ENCODE measurements at places on chromosomes 2 and 18. TPM values are rescaled to one million over a fixed set of nuclear protein-coding genes. Genes with fewer than 3 reads are reported as not detected.
A peak's percentile ranks its signal among the peaks of the same experiment; 100 is the strongest.

DNA sequence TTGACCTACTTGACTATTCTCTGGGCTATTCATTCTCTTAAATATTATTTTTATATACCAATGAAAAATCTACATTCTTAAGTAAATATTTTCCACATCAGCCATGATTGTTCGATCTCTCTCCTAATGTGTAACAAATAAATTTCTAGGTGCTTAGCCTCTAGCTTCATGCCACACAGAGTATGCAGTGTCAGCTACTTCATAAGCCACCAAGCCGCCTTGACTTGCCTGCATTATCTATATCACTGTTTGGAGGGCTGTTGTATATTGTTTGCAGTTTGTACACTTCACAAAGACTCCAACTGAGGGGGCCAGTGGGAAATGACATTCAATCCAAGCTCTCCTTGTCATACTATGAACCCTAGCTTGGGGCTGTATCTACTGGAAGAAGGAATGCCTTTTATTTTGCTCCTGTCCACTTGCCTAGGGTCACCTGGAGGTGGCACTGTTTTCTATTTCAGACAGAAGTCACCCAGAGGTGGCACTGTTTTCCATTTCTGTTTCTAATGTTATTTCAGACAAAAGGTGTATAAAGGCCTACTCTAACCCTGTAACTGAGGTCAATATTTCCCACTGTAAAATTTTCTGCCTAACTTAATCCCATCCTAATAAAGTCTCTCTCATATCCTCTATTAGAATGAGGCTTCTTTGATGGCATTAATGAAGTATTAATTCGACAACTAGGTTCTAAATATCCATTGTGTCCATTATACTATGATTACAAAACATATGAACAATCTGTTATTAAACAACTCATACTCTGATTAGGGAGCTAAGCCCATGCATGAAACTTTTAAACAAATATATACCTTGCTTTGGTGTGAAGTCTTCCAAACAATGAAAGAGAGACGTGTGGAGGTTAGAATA lies 36.4 kb downstream of the COL5A2 start:
- no peaks in the 10 kb centered on the region for H3K4me1 ChIP-seq
- H3K36me3 ChIP-seq: no peaks in the 10 kb centered on the region
- H3K4me3 ChIP-seq: no peak overlapping the region
- H3K27me3 ChIP-seq: no peaks in the 10 kb centered on the region
- peak; percentile 63 for DNase-seq
- no peak overlapping the region for H3K27ac ChIP-seq

- H3K27ac ChIP-seq: no peak overlapping the region
- no peaks in the 10 kb centered on the region for H3K27me3 ChIP-seq
- no peaks in the 10 kb centered on the region for H3K4me1 ChIP-seq
- H3K4me3 ChIP-seq: no peak overlapping the region
- no peaks in the 10 kb centered on the region for H3K36me3 ChIP-seq
These were observed 452.9 kb upstream of the SPRED2 start for GRCh38 chr2:65885266-65885665.

- H3K36me3 ChIP-seq: peaks cover 3% of the 10 kb centered on the region
- no peak for DNase-seq
- no peak overlapping the region for H3K4me3 ChIP-seq
- H3K27me3 ChIP-seq: no peaks in the 10 kb centered on the region
- H3K27ac ChIP-seq: no peak overlapping the region
- peaks cover 12% of the 10 kb centered on the region for H3K4me1 ChIP-seq
These were observed 22.2 kb downstream of the ATAD2B start for GRCh38 chr2:23904692-23905091.

GRCh38 chr2:24731040-24731439 lies 62.2 kb downstream of the PTRHD1 start:
- H3K4me1 ChIP-seq: no peaks in the 10 kb centered on the region
- no peak for DNase-seq
- no peak overlapping the region for H3K4me3 ChIP-seq
- no peaks in the 10 kb centered on the region for H3K27me3 ChIP-seq
- H3K27ac ChIP-seq: no peak overlapping the region

DNA sequence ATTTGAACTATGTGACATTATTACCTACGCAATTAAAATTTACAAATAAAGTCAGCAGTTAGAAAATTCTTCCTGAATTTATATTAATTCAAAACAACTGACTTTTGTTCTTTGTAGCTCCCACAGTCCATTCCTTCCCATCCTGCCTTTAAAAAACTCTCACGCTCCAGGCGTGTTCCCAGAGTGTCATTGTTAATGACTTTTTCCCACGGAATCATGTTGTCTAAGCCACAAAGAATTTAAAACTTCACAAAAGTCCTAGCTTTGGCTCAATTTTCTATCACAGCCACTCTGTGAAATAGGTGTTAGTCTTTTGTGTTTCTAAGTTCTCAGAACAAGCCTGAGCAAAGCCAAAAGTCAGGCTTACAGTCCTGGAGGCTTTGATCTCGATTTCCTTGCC lies 26.5 kb downstream of the SLC1A4 start:
- DNase-seq: no peak
- H3K4me1 ChIP-seq: peaks cover 16% of the 10 kb centered on the region
- no peaks in the 10 kb centered on the region for H3K27me3 ChIP-seq
- H3K36me3 ChIP-seq: peaks cover 58% of the 10 kb centered on the region
- no peak overlapping the region for H3K27ac ChIP-seq

DNA sequence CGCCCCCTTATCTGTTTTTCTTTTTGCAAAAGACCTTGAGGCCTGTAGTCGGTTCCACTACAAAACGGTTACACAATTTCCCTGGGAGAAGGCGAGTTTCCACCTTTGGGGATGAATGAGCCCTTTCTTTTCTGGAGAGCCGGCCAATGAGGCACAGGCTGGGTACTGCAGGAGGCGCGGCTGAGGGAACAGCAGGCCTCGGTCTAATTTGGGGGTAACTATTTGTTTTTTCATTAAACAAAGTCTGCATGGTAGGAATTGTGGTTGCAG lies 129.2 kb downstream of the MYCN start:
- H3K27ac ChIP-seq: no peak overlapping the region
- no peak overlapping the region for H3K4me3 ChIP-seq
- H3K36me3 ChIP-seq: no peaks in the 10 kb centered on the region
- H3K27me3 ChIP-seq: no peaks in the 10 kb centered on the region
- H3K4me1 ChIP-seq: no peaks in the 10 kb centered on the region
- no peak for DNase-seq

DNA sequence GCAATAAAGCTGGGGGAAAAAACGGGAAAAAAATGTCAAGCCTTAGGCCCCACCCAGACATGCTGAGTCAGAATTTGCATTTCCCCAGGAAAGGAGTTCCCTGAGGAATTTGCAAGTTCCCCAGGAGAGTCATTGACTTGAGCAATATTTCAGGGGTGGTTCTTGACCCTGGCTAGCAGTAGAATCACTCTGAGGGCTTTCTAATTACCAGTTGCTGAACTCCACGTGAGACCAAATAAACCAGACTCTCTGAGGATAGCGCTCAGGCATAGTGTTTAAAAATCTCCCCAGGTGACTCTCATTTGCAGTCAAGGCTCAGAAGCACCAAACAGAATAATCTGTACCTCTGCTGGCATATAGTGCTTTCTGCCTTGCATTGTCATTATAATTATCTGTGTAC lies 48.7 kb downstream of the C1QL2 start:
- no peak overlapping the region for H3K4me3 ChIP-seq
- no peak overlapping the region for H3K27ac ChIP-seq
- H3K27me3 ChIP-seq: no peaks in the 10 kb centered on the region
- no peaks in the 10 kb centered on the region for H3K36me3 ChIP-seq
- no peaks in the 10 kb centered on the region for H3K4me1 ChIP-seq

Gene SCYGR2
- total RNA-seq: not detected

Gene IL36B
- total RNA-seq: not detected

Gene CCDC141
- 14.6 TPM for total RNA-seq
